Stimulated activated CD8-positive, alpha-beta memory T cell treated with anti-CD3 and anti-CD28 coated beads, Interleukin-4, amount 100 ng/mL, for 4 hours (primary cell): ENCODE measurements at places on chromosomes 3 and 15.

DNA sequence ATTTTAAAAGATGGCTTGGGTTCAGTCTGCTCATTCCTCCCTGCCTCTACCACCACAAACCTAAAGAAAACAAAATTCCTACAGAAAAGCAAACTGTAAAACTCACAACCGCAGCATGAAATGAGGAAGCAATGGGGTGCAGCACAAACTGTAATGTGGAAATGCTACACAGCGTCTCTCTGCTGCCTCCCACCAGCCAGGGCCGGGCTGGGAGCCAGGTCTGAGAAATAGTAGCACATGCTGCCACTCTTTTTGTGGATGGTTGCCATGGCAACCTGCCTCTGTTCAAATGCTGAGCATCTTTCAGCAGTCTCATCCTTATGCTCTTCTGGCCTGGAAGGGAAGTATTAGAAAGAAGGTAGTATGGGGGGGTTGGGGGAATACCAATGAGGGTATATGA, 55.4 kb downstream of the EOMES start:
- DNase-seq, result no peak

DNA sequence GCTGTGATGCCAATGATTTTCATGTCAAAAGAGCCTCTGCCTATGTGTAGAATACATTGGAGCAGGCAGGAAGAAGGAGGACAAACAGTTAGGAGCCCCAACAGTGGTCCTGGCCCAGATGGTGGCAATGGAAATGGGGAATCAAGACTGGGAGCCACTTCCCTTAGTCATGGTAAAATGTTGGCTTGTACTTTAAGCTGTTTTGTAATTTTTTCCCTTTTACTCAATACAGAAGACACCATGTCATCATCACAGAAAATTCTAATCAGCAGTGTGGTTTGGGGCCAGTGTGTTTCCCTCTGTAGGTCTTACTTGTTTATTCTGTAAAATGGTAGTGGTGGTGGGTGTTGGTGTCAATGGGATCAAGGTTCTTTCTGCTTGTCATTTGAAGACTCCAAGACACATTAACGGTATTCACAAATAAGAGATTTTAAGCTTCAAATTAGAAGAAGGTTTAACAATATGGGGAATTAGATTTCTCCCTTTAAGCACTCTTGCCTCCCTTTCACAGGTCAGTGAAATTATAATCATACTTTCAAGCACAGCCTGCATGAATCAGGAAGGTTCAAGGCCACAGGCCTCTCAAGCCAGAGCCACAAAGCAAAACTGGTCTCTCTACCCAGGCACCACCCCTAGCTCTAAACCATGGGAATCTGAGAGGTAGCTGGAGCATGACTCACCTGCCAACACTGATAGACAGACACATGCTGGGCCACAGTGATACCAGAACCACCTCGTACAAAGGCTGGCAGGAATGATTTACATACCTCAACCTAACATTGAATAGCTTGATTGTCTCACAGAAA, 24.9 kb downstream of the SIAH2 start:
- no peak for DNase-seq

- no peak for DNase-seq
Observed at GRCh38 chr3:51715231-51715976, 8.5 kb downstream of the GRM2 start.

GRCh38 chr3:184227481-184227935, 1.9 kb upstream of the VWA5B2 start:
- DNase-seq, result no peak

DNA sequence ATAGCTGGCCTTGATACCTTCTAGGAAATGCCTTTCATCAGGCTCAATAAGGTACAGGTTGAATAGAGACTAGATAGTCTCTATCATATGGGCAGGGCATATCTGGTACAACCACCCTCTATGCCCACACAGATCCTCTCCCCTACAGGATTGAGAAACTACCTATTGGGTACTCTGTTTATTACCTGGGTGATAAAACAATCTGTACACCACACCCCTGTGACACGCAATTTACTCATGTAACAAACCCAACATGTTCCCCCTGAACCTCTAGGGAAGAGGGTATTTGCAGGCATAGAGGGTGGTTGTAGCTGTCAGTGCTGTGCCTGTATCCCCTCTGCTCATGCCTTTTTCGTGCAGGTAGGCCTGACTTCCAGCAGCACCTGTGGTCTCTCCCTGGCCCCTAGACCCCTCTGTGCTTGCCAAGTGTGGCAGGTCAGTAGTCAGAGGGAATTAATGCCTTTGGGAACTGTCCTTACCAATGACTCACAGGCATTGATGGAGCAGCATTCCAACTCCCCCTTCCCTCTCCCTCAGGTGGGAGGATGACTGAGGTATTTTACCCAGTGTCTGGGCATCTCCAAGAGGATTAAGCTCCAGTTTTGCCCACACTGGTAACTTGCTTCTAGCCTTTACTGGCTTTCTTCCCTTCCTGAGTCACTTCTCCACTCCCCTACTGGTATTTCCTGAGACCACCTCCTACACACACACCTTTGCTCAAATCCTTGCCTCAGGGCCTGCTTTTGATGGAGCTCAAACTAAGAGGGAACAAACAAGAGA, 18.3 kb downstream of the CLSTN2 start:
- no peak for DNase-seq

DNA sequence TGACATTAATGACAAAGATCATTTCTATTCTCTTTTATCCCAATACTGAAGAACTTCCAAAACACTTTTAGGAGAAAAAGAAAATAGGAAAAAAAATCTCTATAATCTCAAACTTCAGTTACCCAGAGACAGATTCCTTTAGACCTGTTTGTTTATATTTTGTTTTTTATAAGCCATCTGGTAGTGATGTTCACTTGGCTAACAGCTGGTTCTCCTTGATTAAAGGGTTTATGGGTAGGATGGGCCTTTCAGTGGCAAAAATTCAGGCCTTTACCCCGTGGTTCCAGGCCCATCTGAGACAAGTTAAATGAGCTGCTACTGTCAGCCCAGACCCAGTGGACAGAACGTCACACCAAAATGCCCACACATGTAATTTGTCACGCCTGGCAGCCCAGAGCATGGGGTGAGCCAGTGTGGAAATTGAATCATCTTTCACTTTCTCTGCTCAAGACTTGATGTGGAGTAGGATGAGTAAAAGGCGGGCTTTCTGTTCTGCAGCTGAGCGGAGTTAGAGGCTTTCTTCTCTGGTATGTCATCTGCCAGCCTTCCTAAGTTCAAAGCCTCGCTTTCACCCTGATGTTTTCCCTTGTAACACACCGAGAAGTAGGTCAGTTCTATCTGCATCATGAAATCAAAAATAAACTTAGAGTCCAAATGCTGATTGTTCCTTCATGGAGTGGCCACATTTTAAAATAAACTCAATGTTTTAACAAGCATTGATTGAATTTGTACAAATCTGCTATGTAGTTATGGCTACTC, 62.5 kb upstream of the SKOR1 start:
- peak; percentile 24 for DNase-seq

DNA sequence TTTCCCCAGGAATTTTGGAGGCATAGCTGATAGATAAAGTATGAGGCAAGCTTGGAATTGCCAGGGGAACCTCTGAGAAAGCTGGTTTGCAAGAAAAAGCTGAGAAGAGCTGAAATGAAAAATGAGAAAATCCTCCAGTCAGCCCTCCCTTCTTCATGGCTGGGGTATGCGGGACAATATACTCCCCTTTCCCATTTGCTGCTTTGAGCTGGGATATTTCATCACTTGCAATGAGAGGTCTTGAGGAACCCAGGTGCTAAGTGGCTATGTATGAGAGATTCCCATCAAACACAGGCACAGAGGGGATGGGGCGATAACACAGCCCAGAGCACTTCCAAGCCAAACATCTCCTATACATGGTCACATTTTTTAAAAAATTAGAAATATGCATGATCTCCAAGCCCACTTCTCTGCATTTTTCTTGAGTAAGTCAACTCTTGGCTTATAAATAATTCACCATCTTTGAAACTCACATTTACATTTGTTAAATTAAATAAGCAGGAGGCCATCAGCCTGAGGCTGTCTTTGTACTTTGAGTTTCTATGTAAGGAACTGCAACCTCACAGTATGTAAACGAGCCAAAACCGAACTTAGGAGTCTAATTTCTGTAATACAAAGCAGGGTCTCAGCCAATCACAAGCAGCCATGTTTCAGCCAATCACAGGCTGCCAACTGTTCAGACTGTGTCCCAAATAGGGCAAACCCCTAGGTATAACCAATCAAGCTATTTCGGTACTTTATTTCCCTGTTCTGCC, 983.6 kb upstream of the NR2F2 start:
- no peak for DNase-seq

DNA sequence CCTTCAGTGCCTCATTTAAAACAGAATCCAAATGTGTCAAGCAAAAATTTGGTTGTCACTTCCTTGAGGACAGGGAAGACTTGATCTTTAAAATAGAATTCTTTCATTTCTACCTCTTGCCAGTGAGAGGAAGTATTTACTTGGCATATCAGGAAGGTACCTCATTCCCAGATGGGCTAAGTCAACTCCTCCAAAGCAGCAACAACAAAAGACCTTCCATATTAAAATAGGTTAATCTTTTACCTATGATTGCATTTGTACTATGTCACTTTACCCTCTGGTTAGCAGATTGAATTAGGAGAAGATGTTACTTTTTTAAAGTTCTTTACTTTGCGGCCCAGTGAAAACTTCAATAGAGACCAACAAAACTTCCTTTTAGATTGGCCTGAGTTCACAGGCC, 462.1 kb upstream of the ADAMTS9 start:
- no peak for DNase-seq

DNA sequence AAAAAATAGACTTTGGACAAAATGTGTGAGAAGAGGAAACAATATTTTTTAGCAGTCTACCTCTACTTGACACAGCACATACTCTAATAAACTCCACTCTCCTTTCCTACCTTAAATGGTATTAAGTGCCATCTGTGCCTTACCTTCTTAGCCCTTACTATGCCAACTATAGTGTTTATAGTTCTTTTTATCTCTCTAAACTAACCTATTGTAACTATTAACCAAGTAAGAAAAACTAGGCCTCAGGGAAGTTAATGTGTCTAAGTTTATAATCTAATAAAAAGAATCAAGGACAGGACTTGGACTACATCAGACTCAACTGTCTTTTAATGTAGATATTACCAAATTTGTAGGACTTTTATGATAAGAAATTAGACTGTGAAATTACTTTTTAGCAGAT, 251.7 kb upstream of the ROBO2 start:
- no peak for DNase-seq

DNA sequence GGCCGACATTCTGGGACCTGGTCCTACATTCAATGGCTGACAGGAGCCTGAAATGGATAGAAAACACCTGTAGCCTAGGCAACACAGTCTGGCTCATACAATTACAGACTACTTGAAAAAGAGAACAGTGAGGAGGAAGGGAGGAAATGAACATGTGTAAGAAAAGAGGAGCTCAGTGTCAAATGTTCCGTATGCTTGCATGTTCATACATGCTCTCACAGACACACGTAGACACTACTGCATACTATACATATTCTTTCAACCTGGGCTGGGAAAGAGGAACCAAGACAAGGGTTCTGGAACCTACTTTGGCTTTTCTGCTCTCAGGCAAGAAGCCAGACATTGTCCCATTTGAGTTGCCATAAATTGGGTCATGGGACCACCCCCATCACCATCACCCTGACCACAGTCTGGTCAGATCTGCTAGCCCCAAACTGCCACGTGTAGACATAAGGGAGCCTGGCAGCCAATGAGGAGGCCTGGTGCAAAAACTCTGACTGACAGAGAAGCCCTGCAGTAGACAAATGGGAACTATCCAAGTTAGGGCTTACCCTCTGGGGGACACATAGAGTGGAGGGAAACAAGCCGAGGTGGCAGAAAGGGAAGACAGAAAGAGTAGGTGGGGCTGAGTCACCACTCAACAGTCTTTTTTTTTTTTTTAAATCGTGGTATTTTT, 310.0 kb downstream of the SHQ1 start:
- DNase-seq, result no peak

GRCh38 chr3:131091768-131092167, 65.1 kb downstream of the NEK11 start:
- DNase-seq, result no peak

DNA sequence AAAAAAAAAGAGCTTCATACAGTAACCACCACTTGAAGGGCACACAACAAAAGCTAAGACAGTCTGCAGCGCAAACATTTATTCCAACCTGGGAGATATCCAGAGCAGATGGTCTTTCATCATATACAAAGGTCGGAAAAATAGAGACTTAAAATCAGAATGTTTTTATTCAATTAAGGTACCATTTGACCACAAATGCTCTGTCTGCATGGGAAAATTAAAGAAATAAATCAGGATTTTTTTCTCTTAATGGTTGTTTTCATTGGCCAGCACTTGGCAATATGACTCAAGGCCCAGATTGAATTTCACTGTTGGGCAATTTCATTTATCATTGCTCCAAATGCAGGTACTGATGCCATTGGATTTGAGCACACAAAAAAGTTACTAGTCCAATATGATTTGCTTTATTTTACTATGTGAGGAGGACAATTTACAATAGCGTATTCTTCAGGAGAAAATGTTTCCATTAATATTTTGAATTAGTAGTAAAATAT, 145.9 kb upstream of the AGTR1 start:
- no peak for DNase-seq

DNA sequence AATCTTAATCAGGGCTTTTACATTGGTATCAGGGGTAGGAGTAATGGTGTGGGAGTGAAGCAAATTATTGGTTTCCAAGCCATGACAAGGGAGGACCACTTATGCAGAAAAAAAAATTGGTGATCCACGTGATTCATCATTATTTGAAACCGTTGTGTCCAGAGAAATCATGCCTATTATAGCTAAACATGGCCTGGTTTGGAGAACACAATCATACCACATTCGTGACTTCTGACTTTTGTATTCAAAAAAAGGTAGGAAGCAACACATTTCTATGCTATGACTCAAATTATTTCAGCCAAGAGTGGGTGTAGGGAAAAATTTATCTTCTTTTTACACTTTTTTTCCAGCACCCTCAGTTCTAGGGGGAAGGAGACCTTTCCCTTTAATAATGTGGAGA, 924.3 kb upstream of the GBE1 start:
- no peak for DNase-seq

DNA sequence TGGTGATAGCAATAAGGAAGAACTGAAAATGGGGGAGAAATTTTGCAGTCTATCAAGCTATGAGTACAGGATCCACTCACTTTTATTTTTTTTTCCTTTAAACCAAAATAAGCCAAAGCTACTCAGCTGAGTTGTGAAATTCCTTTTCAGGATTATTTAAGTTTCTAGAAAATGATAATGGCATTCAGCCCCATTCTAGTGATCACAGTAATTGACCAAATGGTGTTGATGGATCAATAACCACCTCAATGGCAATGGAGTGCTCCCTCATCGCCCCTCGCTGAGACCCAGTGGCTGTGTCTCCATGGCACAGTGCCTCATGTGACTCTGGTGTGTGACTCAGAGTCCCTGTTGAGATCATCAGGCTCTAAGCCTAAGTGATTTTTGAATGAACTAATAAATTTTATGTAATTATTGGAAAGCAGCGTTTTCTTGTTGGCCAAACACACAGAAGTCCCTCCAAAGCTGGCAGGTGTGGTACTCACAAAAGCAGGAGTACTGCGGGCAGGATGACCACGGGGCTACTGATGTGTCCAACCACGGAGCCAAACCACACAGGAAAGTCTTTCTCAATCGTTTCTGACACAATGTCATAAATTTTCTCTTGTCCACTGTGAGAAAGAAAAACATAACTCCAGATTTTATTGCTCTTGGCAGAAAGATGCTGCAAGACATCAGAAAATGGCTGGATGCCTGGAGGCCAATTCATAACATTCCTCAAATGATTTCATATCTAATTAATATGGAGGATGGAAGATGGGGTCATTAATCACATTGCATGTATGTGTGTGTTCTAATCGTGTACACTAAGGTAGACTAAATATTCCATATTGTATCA, 14.4 kb upstream of the STARD5 start:
- DNase-seq, result no peak
